ENCODE measurements at places on chromosomes 7 and 10.
A peak's percentile ranks its signal among the peaks of the same experiment; 100 is the strongest.

GRCh38 chr7:42618651-42619360, 293.1 kb downstream of the C7orf25 start:
- peak; percentile 58 for DNase-seq

DNA sequence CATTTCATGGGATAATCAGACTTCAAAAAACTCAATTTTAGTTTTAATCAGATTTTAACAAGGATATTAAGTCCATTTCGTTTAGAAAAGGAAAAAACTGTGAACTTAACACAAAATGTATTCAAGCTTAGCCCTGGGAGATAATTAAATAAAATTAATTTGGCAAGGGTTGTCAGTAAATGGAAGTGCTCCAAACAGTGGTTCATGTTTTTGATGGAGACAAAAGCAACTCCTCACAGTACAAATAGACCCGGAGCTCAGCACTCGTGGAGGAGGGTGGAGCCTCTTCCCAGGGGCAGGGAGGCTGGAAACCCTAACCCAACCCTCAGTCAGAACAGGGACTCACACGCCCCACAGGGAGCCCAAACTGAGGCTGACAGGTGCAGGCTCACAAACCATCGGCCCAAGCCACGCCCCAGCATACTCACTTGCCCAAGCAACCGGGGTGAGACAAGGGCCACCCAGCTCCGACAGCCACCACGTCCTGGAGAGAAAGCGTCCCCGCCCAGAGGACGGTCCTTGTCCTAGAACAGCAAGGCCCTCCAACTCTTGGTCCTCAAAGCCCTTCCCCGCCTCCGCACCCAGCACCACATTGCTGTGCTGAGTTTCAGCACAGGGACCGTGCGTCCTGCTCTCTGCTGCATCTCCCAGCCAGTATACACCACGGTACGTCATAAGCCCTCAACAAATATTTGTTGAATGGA, 39.8 kb downstream of the MAD1L1 start:
- DNase-seq, result no peak

DNA sequence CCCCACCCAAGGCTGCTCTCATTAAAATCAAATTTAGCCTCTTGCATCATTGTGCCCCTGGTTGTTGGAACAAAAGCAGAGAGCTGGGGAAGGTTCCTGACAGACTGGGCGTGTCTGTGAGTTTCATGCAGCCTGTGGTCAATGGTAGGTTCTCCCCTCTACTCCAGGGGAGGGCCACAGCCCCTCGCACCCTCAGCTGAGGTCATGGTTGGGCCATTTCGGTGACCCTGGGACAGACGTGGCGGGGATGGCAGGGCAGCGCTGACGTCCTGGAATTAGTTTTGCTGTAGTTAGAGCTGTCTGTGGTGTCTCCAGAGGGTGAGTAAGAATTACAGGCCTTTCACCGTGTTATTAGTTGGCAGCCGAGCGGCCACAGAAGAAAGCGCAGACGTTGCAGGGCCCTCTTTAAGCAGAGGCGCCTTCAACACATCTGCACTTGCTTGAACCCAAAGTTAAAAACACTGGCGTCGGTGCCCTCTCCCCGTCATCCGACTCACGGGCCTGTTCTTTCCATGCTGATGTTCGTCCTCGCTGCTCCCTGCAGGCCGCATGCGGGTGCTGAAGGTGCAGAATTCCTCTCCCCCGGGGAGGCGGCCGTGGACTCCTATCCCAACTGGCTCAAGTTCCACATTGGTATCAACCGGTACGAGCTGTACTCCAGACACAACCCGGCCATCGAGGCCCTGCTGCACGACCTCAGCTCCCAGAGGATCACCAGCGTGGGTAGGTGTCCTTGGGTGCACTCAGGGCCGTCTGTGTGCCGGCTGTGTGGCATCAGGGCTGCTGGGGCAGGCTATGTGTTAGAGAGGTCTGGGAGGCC, 2.8 kb downstream of the FAM20C start:
- no peak for DNase-seq

DNA sequence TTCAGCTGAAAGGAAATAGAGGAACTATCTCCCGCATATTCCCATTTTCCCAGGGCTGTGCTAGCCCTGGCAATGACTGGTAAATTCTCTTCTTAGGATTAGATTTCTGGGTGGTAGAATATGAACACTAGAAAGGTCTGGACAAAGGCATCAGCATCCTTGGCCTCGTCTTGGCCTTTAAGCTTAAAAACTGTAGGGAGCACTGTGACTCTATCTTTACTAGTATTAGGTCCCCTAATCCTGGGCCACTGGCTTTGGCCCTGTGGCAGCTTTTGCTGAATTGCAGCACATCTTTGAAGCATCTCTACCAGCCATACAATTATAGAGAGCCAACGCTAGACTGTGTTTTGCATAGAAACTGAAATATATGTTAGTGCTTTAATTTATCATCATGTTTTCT, 41.5 kb upstream of the EBLN1 start:
- DNase-seq, result no peak

DNA sequence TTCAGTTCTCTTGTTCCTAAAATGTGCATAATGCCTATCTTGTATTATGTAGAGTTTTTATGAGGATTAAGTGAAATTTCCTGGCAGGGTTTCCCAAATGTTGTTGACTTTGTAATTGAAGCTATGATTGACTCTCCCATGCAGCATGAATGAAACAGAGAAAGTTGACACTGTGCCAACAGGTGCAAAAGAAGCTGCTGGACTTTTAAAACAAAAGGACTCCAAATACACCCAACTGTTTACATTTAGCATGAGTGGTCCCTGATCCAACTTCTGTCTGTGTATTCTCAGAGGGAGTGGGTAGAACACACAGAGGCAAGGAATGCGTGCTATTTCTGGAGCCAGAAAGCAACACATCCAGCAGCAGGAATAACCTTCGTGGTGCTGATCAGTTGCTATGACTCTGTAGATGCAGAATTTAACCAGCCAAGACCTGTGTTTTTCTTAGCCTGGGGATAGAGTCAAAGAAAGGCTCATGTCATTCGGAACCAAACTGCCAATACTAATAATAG, 14.4 kb upstream of the RBM20 start:
- DNase-seq, result peak; percentile 98

GRCh38 chr7:47371733-47372368, 210.1 kb downstream of the TNS3 start:
- peak; percentile 87 for DNase-seq
